GM04503 (cell line): ENCODE measurements at places on chromosomes 1 and 21.

DNA sequence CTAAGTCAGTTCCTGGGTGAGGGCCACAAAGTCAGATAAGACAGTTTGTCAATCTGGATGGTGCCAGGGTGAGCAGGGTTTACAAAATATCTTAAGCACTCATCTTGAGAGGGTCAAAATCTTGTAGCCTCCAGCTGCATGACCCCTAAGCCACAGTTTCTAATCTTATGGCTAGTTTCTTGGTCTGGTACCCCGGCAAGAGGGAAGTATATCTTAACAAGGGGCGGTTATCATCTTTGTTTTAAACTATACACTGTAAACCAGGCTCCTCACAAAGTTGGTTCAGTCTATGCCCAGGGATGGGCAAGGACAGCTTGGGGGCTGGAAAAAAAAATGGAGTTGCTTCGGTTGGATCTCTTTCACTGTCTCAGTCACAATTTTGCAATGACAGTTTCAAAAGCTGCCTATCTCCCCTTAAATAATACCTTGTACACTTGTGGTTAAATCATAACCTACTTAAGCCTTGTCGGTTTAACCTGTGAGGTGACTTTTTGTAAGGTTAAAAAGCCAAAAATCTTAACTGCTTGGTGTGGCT lies 7.8 kb upstream of the CD46 start:
- DNase-seq = no peak

DNA sequence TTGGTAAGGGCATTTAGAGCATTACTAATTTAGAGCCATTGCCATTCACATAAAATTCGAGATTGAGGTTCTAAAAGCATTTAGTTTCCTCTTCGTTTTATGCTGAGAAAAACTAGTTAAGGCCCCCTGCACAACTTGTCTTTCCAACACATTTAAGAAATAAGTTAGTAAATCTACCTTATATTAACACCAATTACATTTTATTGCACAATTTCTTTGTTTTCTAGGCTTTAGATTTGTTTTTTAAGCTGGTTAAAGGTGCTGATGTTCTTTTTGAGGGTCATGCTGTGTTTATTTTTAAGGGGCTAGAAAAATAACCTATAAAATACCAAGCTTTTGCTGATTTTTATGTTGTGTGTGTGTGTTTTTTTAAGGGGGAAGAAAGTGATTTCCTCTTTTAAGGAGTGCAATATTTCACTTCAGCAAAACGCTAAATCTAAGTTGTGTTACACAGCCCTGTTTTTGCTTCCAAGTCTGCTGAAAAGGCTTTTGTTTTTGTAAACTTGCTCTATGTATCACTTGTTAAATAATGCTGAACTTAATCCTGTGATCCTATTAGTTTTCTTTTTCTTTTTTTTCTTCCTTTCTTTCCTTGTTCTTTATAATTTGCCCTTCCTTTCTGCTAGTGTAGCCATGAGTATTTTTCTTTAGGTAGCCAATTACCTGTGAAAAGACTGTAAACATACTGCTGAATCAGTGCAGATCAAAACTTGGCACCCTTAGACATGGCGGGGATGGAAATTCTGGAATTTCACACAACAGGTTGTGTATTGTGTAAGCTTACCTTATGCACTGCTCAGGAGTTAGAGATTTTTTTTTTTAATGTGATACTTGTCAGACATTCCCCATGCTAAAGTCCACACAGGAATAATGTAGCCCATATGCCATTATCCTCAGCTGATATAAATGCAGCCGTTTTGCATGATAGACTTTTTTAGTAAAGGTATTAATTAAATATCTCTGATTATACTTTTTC lies 1.5 kb downstream of the CEPT1 start:
- no peak for DNase-seq

DNA sequence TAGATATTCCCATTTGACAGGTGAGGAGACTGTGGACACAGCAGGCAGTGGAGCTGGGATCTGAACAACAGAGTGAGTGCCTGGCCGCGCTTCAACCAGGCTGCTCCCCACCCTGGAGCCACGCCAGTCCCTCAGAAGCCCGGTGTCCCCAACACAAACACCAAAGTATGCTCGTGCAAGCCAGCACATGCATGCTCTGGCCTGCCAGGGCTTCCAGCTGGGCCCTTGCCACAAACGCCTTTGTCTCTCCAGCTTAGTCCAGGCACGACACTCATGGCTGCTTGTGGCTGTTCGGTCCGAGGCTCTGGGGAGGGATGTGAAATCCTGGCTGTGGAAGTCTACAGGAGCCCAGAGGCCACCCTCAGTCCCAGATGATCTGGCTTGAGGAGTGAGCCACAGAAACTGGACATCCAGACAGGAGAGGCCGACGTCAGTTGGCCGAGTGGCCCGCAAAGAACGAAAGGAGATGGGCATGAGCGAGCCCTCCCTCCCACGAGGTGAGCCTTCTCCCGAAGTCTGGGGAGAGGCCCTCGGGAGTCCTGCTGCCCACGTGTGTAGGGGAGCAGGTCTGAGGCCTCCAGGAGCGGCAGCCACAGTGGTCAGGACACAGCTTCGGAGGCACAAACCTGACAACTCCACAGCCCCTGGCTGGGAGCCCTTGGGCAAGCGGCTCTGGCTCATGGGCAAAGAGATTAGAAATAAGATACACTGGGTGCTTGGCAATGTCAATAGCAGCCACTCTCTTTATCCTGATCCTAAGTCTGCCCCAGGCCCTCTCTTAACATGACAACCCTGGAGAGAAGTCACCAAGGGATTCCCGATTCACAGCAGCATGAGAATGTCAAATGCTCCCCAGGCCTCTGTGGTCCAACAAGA lies 117.1 kb upstream of the IFFO2 start:
- no peak for DNase-seq

DNA sequence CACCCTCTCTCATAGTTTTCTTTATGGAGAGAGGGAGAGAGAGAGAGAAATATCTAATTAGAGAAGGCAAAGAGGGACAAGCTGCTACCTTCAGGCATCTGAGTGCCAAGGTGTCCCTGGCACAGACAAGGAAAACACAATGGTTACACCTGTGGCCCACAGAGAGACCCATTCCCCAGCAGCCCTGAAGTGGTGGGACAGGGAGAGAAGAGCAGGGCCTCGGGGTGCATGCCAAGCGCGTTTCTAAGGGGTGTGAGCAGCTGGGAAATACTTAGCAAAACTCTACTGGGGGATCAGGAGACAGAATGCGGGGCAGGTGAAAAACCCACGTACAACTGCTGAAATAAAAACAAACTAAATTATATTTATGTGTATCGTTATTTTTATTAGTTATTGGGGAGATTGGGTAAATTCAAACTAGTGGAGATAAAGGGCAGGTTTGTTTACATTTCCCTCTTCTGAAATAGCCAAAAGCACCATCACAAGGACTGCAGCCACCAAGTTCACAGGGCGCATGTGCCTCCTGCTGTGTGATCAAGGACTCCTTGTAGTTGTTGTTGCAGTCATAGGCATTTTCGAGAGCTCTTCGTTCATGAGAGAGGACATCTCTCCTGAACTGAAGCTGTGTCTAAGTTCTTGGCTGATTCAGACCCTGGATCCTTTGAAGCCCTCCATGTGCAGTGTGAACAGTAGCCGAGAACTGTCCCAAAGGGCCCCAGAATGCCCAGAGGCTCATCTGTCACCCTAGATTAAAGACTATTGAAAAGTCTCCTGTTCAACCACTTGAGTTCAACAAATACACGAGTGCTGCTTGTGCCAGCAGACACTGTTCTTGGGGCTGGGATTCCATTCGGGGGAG lies 737 bp upstream of the SERPINC1 start:
- no peak for DNase-seq

DNA sequence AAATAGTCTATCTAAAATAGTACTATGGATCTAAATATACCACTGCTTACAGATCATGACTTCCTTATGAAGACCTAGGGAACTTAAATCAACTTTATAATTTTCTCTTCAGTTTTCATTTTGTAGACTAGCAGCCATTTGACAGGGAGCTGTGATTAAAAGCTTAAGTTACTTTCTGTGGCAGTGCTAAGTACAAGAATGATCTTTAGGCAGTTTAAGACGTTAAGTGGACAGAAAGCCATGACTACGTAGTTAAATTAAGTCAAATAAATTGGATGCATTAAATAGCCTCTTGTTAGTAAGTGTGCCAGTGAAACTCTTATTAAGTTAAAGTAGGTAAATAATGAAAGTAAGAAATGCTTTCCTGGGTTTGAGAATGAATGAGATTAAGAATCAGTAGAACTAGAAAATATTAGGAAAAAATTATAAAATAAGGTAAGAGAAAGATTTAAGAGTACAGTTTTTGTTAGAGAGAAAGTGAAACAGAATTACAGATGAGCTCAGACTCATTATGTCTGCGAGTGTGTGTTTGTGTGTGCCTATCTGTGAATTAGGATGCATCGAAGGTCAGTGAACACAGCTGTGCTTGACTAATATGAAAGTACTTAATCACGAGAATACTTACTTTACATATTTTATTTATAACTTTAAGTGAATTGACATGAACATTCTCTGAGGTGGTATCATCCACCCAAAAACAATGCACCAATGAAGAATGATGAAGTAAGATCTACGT lies 336.9 kb downstream of the KCNT2 start:
- DNase-seq = no peak

GRCh38 chr1:183234660-183235476 lies 48.8 kb downstream of the LAMC2 start:
- peak; percentile 94 for DNase-seq

GRCh38 chr1:185087746-185088145 lies 42.4 kb downstream of the RNF2 start:
- DNase-seq = no peak
